ENCODE measurements at places on chromosomes 1 and 21.
A peak's percentile ranks its signal among the peaks of the same experiment; 100 is the strongest.

DNA sequence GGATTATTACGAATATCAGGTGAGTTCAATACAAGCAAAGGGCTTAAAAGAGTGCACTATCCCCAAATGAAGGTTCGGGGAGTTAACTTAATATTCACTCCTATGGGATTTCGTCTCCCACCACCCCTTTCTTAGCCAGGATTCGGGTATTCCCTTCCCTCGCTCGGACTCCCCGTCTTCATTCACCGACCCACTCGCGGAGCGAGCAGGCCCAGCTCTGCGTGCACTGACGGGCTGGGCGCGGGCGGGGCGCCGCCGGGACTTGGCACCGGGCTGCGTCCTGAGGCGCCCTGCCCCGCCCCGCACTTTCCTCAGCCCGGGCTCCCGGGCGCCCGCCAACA lies 7.7 kb upstream of the MPZL1 start:
- peak; percentile 73 for DNase-seq

DNA sequence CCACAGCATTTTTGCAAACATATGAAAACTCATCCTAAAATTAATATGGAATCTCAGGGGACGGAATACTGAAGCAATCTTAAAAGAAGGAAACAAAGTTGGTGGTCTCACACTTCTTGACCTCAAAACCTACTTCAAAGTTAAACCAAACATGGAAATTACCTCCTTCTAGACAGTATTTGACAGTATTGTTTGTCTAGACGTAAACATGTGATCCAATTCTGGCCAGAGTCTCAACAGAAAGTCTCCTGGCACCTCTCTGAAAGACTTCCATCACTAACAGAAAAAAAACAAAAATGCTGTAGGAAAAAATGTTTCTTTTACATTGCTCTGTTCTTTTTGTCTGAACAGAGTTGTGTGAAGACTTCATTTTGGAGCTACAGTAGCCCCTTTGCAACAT lies 99.7 kb downstream of the BRINP3 start:
- DNase-seq, result no peak

DNA sequence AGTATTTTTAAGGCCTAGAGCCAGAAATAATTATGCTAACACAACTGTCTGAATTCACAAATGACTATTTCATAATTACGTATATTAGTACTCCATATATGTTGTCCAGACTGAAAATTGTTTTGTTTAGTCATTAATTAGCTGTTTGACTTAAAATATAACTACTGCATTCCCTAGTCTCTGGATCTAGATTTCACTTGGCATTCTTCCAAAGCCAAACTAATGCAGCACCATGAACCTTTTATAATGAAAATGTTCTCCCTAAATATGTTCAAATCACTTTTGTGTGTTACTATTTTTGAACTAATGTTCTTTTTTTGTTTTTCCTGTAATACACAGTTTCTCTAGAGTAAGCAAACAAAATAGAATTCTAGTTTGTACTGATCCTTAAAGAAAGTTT lies 46.1 kb downstream of the CAMTA1 start:
- DNase-seq, result no peak

- DNase-seq, result no peak
These were observed 40.2 kb downstream of the HMCN1 start for GRCh38 chr1:185774394-185774793.

DNA sequence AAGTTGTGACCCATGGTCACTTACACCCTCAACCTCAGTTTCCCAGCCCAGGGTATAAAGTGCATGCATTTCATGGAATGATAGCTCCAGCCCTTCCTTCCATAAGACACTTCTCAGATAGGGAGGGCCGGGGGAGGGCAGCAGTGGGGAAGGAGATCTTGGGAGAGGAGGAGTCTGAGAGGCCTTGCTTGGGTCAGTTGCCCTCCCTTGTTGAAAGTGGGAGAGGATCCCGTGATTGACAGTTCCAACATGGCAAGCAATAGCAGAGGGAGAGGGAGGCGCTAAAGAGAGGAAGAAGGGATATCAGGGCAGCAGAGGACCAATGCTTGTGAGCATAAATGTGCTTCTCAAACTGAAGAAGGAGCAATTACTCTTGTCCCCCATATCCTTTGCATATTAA lies 244.4 kb downstream of the CHRM3 start:
- no peak for DNase-seq
